EL (cell line): ENCODE measurements at places on chromosomes 2 and 18.

DNA sequence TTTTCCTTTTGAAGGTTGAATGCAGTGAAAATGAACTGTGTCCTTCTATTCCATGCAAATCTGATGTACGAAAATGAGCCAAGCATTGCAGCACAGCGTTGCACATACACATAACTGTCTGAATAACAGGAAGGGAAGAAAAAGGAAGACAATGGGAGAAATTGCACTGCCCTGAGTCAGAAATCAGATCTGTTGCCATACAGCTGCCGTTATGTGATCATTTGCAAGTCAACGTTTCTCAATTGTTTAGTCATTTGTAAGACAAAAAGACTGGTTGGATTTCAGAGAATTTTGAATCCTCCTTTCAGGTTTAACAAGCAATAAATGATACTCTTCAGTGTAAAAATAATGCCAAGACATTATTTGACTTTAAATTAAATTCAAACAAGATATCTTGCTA lies 284.1 kb downstream of the DSEL start:
- peak; percentile 19 for DNase-seq

- peak; percentile 52 for DNase-seq
These were observed 134.6 kb upstream of the SPATS2L start for GRCh38 chr2:200171731-200172482.

DNA sequence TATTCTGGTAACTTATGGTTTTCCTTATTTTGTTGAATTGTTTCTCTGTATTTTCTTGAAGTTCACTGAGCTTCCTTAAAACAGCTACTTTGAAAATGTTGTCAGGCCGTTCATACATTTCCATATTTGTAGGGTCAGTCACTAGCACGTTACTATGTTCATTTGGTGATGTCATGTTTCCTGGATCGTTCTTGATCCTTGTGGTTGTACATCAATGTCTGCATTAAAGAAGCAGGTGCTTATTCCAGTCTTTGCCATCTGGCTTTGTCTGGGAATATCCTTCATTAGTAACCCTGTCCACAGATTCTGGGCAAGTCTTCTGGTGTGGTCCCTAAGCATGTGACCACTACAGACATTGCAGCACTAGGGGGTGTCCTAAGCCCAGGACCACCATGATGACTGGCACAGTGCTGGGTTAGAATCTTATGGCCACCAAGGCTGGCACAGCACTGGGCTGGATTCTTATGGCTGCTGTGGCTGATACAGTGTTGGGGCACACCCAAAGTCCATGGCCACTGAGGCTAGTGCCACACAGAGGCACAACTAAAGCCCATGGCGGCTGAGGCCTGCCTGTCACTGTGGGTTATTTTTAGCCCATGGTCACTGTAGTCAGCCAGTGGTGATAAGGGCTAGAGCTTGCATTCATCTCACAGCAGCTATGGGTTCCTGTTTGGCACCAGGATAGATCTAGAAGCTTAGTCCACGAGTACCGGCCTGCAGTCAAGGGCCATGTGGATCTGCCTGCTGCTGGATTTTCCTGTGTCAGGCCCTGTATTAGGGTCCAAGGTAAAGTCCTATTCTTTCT lies 13.2 kb downstream of the VWA3B start:
- DNase-seq, result no peak

GRCh38 chr18:42080340-42080739 lies 125.3 kb downstream of the PIK3C3 start:
- no peak for DNase-seq

DNA sequence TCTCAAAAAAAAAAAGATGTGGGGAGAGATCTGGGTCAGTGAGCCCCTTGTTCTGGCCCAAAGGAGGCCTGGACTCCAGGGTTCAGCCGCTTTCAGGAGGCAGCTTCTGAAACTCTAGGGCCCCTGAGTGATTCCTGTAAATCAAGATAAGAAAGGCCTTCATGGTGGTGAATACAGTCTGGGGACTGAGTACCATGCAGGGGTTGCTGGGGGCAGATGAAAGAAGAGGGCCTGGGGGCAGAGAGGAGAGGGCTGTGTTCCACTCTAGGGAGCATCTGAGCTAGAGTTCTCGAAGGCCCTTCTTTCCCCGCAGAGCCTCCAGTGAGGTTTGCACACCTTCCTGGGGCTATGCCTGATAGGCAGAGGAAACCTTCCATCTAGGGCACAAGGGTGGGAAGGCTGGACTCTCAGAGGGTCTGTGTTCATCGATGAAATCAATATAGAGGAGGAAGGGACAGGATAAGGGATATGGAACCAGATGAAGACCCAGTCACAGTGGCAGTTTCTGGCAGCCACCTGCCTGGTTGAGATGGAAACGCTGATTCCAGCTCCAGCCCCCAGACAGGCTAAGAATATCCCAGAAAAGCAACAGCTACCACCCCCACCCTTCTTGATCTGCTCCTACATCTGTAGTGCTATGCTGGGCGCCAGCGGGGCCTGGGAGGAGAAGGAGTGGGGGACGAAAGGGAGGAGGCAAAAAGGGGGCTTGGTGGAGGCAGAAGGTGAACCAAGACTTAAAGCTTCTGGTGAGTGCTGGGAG lies 4.7 kb upstream of the CDK5R2 start:
- no peak for DNase-seq

DNA sequence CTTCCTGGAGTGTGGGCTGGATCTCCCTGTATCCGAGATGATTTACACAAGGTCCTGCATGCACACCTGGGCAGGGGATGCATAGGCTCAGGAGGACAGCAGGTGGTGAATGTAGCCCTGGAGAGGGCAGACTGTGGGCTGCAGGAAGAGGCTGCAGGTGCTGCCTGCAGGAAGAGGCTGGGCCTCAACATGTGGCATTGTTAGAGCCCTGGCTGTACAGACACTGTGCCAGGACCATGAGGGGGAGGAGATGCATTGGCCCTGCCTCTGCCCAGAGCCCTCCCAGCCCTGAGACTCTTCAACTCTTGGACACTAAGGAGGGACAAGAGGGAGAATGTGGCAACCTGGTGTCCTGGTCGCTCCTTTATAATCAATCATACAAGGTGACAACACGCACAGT lies 392.8 kb downstream of the TNS1 start:
- no peak for DNase-seq

DNA sequence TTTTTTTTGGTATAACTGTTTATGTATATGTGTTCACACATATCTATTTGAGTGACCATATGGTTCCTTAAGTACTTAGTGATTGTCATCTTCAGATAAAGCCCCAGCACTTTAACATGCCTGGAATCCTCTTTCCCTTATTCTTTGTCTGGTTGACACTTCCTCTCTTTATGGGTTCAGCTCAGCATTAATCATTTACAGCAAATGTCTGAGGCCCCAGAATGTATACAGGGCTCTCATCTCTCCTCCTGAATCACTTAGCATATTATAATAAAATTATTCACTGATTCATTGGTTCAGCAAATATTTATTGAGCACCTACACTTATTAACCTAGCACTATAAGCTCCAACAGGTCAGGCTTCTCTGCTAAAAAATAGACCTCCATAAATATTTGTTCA lies 43.5 kb upstream of the CD28 start:
- no peak for DNase-seq

DNA sequence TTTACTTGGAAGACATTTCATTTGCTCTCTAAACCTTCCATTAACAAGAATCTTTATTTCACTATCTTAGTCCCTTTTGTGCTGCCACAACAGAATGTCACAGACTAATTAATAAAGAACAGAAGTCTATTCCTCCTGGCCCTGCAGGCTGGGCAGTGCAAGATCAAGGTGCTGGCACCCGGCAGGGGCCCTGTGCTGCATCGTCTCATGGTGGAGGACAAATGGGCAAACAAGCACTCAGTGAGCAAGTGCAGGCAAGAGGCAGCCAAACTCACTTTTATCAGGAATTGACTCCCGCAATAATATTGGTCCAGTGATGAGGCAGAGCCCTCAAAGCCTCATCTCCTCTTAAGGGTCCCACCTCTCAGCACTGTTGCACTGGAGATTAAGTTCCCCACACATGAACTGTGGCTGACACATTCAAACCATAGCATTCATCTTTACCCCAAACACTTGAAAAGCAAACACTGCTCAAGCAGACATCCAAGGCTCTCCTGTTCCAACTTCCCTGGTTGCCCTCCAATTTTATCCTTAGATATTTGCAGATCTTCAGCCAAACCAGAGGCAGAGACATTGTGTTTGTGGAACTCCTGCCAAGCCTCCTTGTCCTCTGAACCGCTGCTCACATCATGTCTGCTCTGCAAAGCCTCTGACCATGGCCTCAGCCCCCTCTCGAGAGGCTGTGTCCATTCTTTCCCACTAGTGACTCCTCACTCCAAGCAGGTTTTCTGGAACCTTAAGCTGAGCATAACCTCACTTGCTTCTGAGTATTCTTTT lies 404.4 kb upstream of the SOX11 start:
- DNase-seq, result no peak

DNA sequence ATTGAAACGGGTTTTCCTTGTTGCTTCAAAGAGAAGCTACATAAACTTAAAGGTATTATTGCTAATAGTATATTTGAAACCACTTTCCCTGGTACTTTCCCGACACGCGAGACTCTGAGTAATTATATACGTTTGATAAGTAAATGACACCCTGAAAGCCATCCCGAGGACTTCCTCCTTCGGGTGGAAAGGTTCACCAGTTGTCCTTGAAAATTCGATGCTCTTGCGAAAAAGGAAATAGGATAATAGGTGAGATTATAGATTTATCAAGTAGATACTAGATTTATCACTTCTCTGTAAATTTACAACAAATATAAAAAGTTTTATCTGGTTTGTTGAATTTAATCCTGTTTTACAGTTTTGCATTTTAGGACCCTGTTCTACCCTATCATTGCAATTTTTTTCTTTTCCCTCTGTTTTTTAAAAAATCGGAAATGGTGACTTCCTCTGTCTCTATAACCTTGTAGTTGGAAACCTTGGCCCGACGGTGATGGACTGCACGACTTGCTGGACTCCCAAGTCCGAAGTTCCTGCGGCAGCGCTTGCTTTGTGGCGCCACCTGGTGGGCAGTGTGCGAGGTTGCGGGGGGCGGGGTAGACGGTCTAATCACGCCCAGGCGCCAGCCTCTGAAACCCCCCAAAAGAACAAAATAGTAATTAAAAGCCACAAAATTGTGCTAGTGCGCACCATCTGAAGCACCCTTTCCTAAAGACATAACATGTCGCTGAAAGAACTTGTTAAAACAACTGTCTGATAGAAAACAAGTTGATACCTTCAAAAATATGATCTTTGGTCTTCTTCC lies 972 bp upstream of the DLX2 start:
- peak; percentile 87 for DNase-seq

GRCh38 chr2:53715568-53715967 lies 52.0 kb upstream of the CHAC2 start:
- DNase-seq, result no peak

- no peak for DNase-seq
These were observed 34.3 kb downstream of the ADD2 start for GRCh38 chr2:70733646-70734180.

- peak; percentile 71 for DNase-seq
These were observed 60.4 kb upstream of the TWIST2 start for GRCh38 chr2:238787501-238787900.

GRCh38 chr2:26507932-26508331 lies 30.0 kb upstream of the OTOF start:
- DNase-seq, result no peak

DNA sequence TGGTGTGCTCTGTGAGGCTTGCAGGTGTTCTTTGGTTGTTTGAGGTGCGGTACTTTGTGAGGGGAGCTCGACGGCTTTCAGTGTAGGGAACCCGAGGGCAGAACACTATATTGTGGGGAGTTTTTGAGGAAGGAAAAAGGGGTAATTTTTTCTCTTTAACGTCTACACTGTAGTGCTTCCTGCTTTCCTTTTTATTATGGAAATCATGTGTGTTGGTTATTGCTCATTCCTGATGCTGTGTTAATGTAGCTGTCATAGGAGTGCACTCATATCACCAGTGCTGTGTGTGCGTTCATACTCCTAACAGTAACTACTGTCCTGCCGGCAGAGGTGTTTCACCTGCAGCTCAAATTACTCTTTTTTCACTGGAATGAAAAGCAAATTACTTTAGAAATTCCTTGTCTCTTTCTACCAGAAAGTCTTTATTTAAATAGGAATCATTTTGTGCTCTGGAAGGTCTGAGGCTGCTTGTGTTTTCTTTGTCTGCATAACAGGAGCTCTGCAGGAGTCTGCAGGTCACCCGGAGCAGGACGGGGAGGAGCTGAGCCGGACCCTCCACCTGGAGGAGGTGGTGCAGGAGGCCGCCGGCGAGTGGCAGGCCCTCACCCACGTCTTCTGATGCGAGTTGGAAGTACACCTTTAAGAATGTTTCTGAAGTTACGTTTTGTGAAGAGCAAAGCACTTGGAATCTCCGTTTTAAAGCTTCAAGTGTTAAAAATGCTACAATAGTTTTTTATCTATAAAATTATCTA lies 145.5 kb downstream of the ZNF236 start:
- no peak for DNase-seq

GRCh38 chr2:180003559-180003958 lies 3.5 kb downstream of the CWC22 start:
- no peak for DNase-seq

GRCh38 chr18:58649966-58650816 lies 21.1 kb upstream of the MALT1 start:
- DNase-seq, result peak; percentile 46

- no peak for DNase-seq
These were observed 34.5 kb downstream of the INPP5D start for GRCh38 chr2:233094614-233095013.

GRCh38 chr2:162403884-162404283 lies 60.0 kb downstream of the GCA start:
- peak; percentile 26 for DNase-seq

DNA sequence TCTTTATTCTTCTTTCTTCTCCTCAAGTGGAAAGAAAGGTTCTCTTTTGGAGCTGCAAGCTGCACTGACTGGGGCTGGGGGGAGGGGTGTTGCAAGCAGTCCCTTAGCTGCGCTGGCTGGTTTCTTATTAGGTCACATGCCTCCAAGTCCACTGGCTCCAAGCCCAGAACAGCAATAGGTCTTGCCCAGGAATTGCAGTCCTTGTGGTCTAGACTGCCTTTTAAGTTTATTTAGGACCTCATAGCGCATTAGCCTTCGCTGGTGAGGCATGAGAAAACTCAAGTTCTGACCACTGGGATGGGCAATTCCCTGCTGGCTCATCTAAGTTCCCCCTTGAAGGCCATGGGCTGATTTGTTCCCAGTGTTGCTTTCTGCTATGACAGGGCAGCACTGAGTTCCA lies 138.6 kb upstream of the SCN7A start:
- peak; percentile 86 for DNase-seq

- no peak for DNase-seq
These were observed 106.1 kb downstream of the DSEL start for GRCh38 chr18:67410075-67411070.

GRCh38 chr2:120856421-120856862 lies 120.8 kb downstream of the GLI2 start:
- DNase-seq, result peak; percentile 59

GRCh38 chr2:70753902-70754301 lies 14.1 kb downstream of the ADD2 start:
- DNase-seq, result no peak

GRCh38 chr2:217085543-217085942 lies 225.7 kb upstream of the TNP1 start:
- DNase-seq, result no peak

GRCh38 chr2:182384860-182385259 lies 42.0 kb downstream of the PDE1A start:
- no peak for DNase-seq
